ENCODE measurements at places on chromosomes 16 and 17. TPM values are rescaled to one million over a fixed set of nuclear protein-coding genes. Genes with fewer than 3 reads are reported as not detected.

The AXIN2 gene
- 1.4 TPM for total RNA-seq

The HES7 gene
- total RNA-seq, result 0.34 TPM

The CES5A gene
- not detected for total RNA-seq

The TNFSF13 gene
- not detected for total RNA-seq

The CD300H gene
- not detected for total RNA-seq

GRCh38 chr16:56327071-56327928, 98.0 kb downstream of the AMFR start:
- no peak for DNase-seq

GRCh38 chr16:9409560-9410493, 318.4 kb downstream of the HAPSTR1 start:
- no peak for DNase-seq

GRCh38 chr16:49635591-49636581, 220.0 kb downstream of the ZNF423 start:
- no peak for DNase-seq

- no peak for DNase-seq
These were observed 5.4 kb downstream of the PHKG2 start for GRCh38 chr16:30753596-30753995.

DNA sequence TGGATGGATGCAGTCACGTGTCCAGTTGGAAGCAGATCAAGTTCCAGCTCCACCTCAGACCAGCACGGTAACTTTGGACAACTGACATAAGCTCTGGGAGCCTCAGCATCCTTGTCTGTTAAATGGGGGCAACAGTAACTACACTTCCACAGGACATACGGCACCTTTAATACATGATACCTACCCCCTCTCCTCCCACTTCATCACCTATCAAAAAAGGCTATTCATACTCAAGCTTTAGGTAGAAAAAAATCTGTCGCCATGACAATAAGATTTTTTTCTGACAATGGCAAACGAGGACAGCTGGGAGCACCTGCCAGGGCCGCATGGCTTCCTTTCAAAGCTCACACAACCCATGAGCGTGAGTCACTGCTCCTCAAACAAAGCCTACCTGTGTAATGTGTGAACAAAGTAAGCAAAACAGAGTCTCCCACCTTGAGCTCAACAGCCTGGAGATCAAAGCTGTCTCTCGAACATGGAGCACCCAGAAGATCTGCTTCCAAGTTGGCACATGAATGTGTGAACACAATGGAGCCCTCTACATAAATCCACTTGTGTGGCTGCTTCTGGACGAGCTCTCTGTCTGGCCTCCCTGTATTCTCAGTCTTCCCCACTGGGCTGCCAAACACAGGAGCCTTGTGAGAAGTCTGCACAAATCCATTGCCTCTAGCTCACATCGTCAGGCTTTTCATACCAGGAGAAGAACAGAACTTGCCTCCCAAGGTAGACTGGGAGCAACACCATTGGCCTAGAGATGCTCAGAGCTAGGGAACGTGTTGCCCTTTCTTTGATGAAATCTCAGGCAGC, 459.7 kb downstream of the SOX9 start:
- no peak for DNase-seq

- DNase-seq, result peak; percentile 30
These were observed 43.5 kb downstream of the ST3GAL2 start for GRCh38 chr16:70395345-70395901.

DNA sequence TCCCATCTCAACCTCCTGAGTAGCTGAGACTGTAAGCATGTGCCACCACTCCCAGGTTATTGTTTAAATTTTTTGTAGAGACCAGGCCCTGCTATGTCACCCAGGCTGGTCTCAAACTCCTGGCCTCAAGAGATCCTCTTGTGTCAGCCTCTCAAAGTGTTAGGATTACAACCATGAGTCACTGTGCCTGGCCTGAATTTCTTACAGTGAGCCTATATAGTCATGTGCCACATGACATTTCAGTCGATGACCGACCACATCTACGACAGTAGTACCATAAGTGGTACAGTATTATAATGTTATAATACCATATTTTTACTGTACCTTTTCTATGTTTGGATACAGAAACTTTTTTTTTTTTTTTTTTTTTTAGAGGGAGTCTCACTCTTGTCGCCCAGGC, 195.3 kb downstream of the STX8 start:
- DNase-seq, result no peak

DNA sequence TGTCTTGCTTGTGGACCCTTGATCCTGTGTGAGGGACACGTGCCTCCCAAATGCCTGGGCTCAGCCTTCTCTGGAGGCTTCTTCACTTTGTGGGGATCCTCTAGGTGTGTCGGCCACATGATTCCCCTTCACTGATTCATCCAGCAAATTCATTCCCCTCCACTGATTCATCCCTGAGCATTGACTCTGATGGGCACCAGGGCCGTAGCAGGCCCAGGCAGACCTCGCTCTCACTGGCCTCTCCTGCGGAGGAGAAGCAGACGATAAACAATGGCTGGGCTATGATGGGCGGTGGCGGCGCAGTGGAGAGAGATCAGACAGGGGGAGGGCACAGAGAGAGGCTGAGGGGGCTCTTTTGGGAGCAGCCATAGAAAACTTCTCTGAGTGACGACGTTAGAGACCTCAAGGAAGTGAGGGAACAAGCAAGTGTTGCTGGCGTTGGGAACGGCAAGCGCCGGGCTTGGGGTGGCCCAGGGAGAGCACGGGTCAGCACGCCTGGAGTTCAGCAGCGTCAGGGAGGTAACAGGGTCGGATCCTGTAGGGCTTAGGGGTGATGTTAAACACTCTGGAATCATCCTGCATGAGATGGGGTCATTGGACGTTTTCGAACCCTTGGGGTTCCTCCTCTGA, 17.5 kb upstream of the RPTOR start:
- DNase-seq, result peak; percentile 39

DNA sequence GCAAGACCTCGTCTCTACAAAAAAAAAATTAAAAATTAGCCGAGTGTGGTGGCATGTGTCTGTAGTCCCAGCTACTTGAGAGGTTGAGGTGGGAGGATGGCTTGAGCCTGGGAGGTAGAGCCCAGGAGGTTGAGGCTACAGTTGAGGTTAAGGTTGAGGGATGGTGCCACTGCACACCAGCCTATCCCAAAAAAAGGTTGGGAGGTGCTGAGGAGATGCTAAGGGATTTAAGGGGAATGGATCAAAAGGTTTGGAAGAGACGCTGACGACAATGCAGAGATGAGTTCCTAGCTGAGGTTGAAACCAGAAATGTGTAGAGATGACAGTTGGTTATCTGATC, 4.7 kb upstream of the NSMCE1 start:
- DNase-seq, result no peak

DNA sequence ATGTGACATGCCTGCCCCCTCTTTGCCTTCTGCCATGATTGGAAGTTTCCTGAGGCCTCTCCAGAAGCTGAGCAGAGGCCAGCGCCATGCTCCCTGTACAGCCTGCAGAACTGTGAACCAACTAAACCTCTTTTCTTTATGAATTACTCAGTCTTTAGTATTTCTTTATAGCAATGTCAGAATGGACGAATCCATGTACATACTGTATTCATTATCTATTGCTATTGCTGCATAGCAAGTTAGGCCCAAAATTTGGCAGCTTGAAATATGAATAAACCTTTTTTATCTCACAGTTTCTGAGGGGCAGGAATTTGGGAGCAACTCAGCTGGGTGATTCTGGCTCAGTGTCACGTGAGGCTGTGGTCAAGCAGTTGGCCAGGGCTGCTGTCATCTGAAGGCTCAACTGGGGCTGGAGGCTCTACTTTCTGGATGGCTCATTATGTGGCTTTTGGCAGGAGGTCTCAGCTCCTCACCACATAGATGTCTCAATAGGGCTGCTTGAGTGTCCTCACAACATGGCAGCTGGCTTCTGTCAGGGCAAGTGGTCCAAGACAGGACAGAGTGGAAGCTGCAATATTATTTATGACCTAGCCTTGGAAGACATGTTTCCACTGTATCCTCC, 40.0 kb downstream of the SOCS1 start:
- DNase-seq, result peak; percentile 31

GRCh38 chr16:15970202-15970601, 20.8 kb downstream of the ABCC1 start:
- no peak for DNase-seq

DNA sequence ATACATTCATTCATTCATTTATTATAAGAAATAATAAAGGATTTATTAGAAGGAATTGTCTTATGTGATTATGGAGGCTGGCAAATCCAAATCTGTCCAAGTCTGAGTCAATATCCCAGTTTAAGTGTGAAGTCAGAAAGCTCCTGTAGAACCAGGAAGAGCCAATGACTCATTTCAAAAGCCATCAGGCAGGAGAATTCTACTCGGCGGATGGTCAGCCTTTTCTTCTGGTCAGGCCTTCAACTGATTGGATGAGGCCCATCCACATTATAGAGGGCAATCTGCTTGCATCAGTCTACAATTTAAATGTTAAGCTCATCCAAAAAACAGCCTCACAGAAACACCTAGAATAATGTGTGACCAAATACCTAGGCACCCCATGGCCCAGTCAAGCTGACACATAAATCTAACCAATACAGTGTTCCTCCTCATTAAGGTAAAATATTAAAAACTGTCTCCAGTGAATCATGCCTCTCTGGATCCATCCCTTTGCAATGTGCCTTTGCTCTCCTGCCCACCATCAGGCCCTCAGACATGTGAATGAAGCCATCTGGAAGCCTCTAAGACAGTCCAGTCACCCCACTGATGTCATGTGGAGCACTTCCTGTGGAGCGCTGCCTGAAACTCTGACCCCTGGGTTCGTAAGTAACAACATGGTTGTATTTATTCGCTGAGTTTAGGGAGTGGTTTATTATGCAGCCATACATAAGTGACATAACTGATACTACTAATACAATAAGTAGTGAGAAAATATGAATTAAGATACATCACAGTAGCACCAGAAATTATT, 69.2 kb upstream of the WSB1 start:
- DNase-seq, result peak; percentile 42
